ENCODE measurements at places on chromosomes 3 and 15. TPM values are rescaled to one million over a fixed set of nuclear protein-coding genes. Genes with fewer than 3 reads are reported as not detected.
A peak's percentile ranks its signal among the peaks of the same experiment; 100 is the strongest.

GRCh38 chr3:120775411-120775810, 32.9 kb downstream of the GTF2E1 start:
- no peak for DNase-seq

GRCh38 chr3:104604326-104605010, 762.2 kb upstream of the ALCAM start:
- peak; percentile 16 for DNase-seq

DNA sequence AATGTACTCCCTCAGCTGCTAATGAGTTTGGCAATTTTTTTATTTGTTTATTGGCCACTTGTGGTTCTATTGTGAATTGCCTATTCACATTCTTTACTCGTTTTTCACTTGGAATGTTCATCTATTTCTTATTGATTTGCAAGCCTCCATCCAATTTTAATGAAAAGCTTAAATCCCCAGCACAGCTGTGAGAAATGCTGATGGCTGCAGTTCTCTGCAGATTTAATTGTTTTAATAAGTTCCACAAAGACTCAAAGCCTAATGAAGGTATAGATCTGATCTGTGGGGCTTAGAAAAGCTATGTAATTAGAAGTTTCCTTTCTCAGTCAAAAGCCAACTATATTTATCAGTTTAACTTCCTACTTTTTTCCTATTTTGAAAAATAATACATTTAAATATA, 41.5 kb downstream of the LYZL4 start:
- DNase-seq: no peak

- peak; percentile 75 for DNase-seq
Observed at GRCh38 chr15:84654689-84655453, 788 bp upstream of the WDR73 start.

GRCh38 chr3:187919048-187919447, 173.8 kb upstream of the BCL6 start:
- peak; percentile 65 for DNase-seq

DNA sequence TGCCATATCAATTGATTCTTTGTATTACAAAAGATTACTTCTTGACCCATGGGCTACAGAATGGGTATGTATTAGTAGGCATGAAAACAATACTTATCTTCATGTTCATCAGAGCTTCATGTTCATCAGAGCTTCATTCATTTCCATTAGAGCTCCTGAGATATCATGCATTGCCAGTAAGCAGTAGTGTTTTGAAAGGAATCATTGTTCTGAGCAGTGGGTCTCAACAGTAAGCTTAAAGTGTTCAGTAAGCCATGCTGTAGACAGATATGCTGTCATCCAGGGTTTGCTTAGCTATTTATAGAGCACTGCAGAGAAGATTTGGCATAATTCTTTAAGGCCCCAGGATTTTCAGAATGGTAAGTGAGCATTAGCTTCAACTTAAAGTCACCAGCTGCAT, 596.1 kb downstream of the ZNF385D start:
- no peak for DNase-seq

- no peak for DNase-seq
Observed at GRCh38 chr3:138072796-138073195, 42.6 kb downstream of the DZIP1L start.

- DNase-seq: peak; percentile 52
Observed at GRCh38 chr3:8972639-8973038, 9.4 kb upstream of the RAD18 start.

DNA sequence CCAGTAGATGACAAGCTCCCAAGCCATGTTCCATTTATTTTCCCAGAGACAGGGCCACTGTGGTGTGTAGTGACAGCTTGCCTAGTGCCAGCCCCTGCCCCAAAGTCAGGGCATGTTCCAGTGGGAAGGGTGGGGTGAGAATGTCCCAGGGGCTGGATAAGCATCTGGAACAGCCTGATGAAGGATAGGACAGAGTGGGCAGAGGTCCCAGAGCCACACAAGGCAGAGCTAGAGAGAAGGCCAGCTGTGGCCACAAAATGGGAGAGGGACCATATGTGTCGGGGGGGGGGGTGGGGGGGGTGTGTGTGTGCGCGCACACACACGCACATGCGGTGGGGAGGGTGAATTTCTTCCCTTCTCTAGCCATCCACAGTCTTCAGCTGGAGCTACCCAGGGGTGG, 27.0 kb upstream of the TSPAN3 start:
- no peak for DNase-seq

GRCh38 chr3:160643994-160644393, 33.0 kb upstream of the ARL14 start:
- no peak for DNase-seq

GRCh38 chr15:78620527-78621421, at the start of gene CHRNA3:
TSS of gene CHRNA3 (minus strand) at chr15:78620996. CDS start at chr15:78620794, 202 bp downstream.
- no peak for DNase-seq

DNA sequence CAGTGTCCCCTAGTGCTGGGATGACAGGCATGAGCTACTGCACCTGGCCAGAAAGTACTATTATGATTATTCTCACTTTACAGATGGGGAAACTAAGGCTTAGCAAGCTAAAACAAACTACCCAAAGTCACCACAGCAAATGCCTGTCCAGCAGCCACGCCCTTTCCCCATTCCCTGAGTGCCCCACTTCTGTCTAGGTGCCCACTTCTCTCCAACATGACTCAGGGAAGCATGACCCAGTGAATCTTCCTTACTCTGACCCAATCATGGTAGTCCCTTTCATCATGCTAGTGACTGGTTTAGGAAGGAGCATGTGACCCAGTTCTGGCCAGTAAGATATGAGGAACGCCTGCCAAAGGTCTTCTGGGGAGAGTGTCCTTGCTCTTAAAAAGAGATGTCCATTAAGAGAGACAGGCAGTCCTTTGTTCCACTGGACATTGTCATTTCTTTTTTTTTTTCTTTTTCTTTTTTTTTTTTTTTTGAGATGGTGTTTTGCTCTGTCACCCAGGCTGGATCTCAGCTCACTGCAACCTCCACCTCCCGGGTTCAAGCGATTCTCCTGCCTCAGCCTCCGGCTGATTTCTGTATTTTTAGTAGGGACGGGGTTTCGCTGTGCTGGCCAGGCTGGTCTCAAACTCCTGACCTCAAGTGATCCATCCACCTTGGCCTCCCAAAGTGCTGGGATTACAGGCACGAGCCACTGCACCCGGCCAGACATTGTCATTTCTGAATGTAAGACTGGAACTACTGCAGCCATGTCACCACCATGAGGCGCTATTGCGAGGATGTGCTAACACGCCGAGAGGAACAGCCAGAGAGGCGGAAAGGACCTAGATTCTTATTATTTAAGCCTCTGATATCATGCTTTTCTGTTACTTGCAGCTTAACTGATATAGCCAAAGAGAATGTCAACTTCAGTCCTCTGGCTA, 19.8 kb downstream of the MEGF11 start:
- DNase-seq: peak; percentile 11

DNA sequence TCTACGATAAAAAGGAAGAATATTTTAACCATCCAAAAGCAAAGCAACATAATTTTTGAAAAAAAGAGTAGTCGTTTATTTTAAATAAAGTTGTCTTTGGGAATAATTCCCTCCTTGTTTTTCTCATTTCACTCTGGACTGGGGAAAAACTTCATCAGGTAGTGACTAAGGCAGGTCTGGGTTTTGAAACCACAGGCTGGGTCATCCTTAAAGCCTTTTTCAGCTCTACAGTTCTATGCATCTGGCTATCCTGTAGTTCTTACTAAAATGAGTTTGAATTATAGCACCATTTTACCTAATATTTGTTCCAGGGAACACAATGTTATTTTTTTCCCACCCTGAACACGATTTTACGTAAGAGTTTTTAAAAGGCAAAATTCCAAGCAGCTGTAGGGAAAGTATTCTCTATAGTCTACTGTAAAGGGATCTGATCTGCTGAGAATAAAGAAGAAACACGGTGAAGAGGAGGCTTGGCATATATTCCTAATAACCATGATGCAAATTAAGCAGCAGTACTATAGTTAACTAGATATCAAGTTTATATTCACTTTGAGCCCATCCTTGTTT, 107.7 kb downstream of the OSBPL10 start:
- DNase-seq: peak; percentile 23

DNA sequence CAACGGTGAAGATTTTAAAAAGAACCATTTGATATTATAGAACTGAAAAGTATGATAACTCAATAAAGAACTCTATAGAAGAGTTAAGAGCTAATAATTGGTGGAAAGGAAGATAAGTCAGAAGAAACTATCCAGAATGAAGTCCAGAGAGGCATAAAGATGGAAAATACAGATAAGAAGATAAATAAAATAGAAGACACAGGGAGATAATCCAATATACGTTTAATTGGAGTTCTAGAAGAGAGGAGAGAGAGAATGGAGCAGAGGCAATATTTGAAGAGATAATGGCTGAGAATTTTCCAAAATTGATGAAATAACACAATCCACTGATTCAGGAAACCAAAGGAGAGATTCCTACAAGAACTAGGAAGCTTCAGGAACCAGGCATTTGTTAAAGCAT, 49.8 kb upstream of the EPHB3 start:
- DNase-seq: no peak

- DNase-seq: no peak
Observed at GRCh38 chr15:52485290-52485689, 43.4 kb downstream of the MYO5A start.

DNA sequence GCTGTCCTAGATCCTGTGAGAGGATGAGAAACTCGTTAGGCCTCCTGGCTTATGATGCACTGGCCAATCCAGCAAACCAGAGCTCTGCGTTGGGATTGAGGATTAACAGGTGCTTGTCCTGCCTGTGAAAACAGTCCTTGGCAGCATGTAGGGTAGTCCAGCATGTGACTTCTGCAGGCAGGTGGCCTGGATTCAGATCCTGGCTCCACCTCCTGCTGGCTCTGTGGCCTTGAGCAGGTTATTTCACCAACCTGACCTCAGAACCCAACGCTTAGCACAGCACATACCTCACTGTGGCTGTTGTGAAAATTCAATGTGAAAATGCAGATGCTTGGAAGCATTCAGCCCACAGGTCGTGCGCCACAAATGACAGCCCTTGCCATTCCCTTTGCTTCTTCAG, 33.6 kb downstream of the PLA2G4D start:
- DNase-seq: no peak

- peak; percentile 100 for DNase-seq
Observed at GRCh38 chr3:43153216-43154083, 47.6 kb upstream of the POMGNT2 start.

- peak; percentile 51 for DNase-seq
Observed at GRCh38 chr3:48507256-48508061, 3.5 kb upstream of the SHISA5 start.

- no peak for DNase-seq
Observed at GRCh38 chr15:80523746-80524145, 119.6 kb downstream of the ARNT2 start.

GRCh38 chr3:178802993-178803693, 266.9 kb downstream of the KCNMB2 start:
- no peak for DNase-seq

DNA sequence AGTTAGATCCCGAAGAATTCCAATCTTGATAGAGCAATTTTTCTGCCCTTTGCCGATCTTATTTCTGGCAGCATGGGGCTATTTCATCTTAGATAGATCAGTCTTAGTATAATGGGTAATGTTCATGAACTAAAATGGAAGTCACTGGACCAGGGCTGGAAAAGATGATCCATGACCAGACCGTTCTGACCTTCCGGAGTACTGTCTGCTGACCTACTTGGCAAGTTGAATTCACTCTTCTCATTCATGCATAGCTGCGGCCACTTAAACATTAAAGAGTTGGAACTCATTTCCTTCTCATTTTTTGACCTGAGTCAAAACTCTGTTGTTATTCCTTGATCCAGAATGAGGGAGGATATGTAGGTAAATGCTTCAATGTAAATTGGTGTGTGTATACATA, 32.5 kb downstream of the GMNC start:
- DNase-seq: no peak

DNA sequence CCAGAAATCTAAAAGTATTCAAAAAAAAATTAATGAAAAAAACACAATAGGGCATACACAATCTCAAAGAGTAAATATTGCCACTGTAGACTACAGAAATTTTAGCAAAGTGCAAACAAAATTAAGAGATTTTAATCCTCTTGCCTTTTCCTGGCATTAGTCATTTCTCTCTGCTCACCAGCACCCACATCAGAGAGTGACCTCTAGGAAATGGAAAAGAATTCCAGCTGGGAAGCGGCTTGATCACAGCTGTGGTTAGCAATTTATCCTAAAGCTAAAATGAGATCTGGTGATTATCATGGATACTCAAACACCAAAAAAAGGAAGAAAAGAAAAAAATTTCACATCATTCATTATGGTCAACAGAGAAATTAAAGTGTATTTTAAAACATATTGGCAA, 7.5 kb downstream of the CSNK1G1 start:
- no peak for DNase-seq

DNA sequence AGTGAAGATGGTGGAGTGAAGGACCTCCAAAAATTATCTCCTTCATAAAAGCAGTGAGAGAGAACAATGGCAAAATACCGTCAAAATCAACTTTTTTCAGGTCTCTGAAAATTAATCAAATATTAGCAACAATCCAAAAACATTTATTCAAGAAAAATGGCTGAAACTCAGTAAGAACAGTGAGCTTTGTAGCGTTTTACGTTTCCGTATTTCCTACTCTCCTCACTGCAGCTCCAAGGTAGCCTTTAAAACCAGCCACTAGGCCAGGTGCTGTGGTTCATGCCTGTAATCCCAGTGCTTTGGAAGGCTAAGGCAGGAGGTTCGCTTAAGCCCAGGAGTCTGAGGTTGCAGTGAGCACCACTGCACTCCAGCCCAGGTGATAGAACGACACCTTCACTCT, 38.5 kb downstream of the ATP10A start:
- no peak for DNase-seq

DNA sequence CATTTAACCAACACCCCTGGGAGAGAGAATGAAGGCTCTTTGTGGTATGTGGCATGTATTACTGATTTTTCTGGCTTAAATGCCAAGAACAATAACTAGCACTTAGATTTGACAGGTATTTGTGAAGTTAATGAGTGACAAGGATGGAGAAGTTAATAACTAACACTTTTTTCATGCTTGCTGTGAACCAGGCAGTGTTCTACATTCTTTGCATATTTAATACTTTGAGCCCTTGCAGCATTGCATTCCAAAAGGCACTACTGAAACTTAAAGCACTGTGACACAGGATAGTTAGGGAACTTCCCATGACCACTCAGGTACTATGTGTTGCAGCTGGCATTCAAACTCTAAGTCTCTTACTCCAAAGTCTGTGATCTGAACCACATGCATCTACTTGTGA, 650.6 kb downstream of the ZPLD1 start:
- no peak for DNase-seq

- DNase-seq: peak; percentile 86
Observed at GRCh38 chr15:57146506-57147201, 228.2 kb downstream of the TCF12 start.

- peak; percentile 94 for DNase-seq
Observed at GRCh38 chr3:182618981-182619591, 174.2 kb upstream of the ATP11B start.

The BLM gene
- 1.5 TPM for total RNA-seq

The SLC6A1 gene
- not detected for total RNA-seq

The CIDEC gene
- not detected for total RNA-seq

The ZNF717 gene
- total RNA-seq: 18.2 TPM

The PRRT3 gene
- 3.8 TPM for total RNA-seq

The ZPLD1 gene
- 0.17 TPM for total RNA-seq

The STRIT1 gene
- total RNA-seq: not detected

The MYRIP gene
- total RNA-seq: under 0.01 TPM

The C3orf70 gene
- 0.33 TPM for total RNA-seq

The MESP2 gene
- 0.99 TPM for total RNA-seq

The RPL39L gene
- total RNA-seq: 17.5 TPM

The CFAP100 gene
- not detected for total RNA-seq

All from fibroblast of lung (primary cell).